Stomach (tissue), 19 donors: ENCODE measurements at places on chromosomes 6 and 20. TPM values are rescaled to one million over a fixed set of nuclear protein-coding genes. Genes with fewer than 3 reads are reported as not detected.
A peak's percentile ranks its signal among the peaks of the same experiment; 100 is the strongest.

Gene VSX1
- total RNA-seq, result not detected

DNA sequence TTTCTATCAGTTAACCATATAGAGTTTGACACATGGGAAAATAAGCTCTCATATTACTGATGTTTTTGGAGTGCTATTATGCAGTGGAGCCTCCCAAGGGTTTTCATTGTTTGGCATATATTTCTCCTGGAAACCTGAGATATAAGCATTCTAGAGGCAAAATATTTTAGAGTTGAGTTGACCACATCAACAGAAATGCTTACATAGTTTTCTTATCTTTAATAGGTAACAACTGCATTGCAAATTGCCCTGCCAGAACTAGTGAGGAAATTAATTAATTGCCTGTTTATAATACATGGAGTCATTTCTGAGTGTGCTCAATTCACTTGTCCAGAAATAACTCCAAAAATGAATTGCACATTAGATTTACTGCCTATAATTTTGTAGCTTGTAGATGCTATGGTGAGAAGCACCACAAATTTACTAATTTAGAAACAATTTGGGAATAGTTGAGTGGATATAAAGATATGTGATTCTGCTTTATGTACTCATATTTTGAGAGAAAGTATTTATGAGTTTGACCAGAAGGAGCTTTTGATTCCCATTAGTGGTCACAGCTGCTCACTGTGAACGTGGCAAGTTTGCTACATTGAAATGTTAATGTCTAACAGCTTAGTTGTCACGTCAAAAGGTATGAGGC lies 288.7 kb downstream of the CD109 start:
- no peaks in the 10 kb centered on the region for H3K4me1 ChIP-seq
- DNase-seq, result no peak
- no peaks in the 10 kb centered on the region for H3K36me3 ChIP-seq
- H3K27ac ChIP-seq, result no peak overlapping the region

DNA sequence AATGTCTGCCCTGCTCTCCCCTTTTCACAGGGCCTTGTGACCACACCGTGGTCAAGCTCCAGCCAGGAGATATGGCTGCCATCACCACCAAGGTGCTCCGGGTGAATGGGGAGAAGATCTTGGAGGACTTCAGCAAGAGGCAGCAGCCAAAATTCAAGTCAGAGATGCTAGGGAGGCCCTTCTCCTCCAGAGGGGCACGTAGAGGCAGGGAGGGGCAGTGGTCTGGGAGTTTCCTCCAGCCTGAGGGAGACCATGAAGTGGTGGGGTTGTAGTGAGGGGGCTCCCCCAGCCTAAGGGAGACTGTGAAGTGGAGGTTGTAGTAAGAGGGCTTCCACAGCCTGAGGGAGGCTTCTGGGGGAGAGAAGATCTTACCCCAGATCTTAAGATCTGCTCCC lies 4.0 kb downstream of the DXO start:
- H3K27me3 ChIP-seq, result no peaks in the 10 kb centered on the region
- H3K4me3 ChIP-seq, result no peak overlapping the region
- no peak for DNase-seq

GRCh38 chr20:4083098-4083865 lies 67.9 kb upstream of the RNF24 start:
- no peak overlapping the region for H3K27ac ChIP-seq
- peaks cover 14% of the 10 kb centered on the region for H3K4me1 ChIP-seq
- H3K4me3 ChIP-seq, result no peak overlapping the region
- no peak for DNase-seq
- H3K36me3 ChIP-seq, result no peaks in the 10 kb centered on the region
- no peaks in the 10 kb centered on the region for H3K27me3 ChIP-seq

- peak; percentile 41 for DNase-seq
- no peaks in the 10 kb centered on the region for H3K4me1 ChIP-seq
- H3K27me3 ChIP-seq, result no peaks in the 10 kb centered on the region
- no peak overlapping the region for H3K27ac ChIP-seq
- no peaks in the 10 kb centered on the region for H3K36me3 ChIP-seq
- H3K4me3 ChIP-seq, result no peak overlapping the region
Observed at GRCh38 chr6:6581054-6581453, 7.5 kb upstream of the LY86 start.

GRCh38 chr6:95244751-95245150 lies 332.6 kb upstream of the MANEA start:
- H3K27me3 ChIP-seq, result no peaks in the 10 kb centered on the region
- H3K4me3 ChIP-seq, result no peak overlapping the region
- no peaks in the 10 kb centered on the region for H3K36me3 ChIP-seq

DNA sequence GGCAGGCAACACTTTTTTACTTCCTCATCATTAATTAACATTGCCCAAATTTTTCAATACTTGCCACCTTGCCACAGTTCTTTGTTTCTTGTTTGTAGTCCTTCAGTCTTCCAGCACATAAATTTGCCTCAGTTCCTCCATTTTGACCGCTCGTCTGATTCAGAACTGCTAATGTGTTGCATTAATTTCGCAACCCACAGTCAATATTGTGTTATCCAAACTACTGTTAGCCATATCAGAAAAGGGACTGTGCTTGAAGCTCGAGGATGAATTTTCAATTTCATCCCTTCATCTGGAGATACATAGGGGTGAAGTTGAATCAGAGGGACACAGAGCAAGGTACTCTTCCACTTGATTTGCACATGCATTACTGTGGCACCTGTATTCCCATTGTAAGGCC lies 421.5 kb downstream of the CDKAL1 start:
- no peak for DNase-seq
- peaks cover 5% of the 10 kb centered on the region for H3K36me3 ChIP-seq
- H3K27ac ChIP-seq, result no peak overlapping the region
- H3K4me3 ChIP-seq, result no peak overlapping the region
- no peaks in the 10 kb centered on the region for H3K27me3 ChIP-seq

GRCh38 chr20:62405108-62405980 lies 1.7 kb downstream of the CABLES2 start:
- peak overlapping the region; percentile 78 for H3K4me3 ChIP-seq
- H3K27me3 ChIP-seq, result no peaks in the 10 kb centered on the region

DNA sequence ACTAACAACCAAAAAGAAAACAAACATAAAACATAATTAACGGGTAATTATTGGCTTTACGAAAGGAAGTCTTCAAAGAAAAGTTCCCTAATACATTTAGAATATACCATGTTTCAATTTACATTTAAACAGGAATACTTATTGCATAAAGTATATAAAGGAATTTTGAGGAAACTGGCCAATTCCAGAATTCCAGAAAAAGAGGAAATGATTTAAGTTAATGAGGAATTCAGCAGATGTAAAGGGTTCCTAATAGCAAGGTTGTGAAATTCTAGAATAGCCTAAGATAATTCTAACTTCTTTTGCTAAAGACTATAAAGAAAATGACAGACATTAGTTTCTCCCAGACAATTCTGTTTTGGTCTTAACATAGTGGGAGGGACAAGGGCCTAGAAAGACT lies 35.0 kb downstream of the DTNBP1 start:
- H3K27ac ChIP-seq, result no peak overlapping the region
- no peaks in the 10 kb centered on the region for H3K27me3 ChIP-seq
- peaks cover 18% of the 10 kb centered on the region for H3K4me1 ChIP-seq
- H3K36me3 ChIP-seq, result peaks cover 4% of the 10 kb centered on the region
- no peak for DNase-seq

Gene CLIC1
- 110 TPM for total RNA-seq

Gene TPMT
- 5.4 TPM for total RNA-seq

DNA sequence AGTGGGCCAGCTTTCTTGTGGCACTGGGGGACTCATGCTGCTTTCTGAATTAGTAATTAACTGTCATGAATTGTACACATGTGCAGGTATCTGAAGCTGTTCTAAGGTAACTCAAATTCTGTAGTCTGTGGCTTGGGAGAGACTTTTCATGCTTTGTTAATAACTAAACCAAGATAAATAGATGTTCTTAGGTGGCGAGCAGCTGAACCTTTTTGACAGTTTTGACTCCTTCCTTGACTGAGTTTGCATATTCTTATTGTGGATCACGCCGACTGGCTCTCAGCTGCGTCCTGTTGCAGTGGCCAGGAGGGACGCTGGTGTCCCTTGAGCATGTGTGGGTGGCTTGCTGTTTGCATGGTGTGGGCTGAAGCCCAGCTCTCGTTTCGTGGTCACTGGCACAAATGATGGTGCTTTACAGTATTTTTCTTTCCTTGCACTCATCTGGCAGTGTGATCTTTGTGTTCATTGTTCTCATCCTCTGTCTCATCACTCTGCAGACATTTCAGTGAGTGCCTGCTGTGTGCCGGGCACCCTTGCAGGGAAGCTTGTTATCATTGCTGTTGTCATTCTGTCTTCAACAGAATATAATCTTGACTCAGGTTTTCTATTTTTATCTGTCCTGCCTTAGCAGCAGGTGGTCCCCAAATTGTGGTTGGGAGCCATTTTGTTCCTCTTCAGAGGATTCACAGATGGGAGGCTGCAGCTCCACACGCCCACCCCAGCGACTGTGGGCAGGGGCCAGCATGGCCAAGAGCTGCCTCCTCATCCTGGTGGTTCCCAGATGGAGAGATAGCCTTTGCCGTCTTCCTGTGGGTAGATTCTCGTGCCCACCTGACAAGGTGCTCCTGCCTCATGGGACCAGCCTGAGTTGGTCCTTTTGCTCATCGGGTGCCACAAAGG lies 39.6 kb downstream of the DUSP22 start:
- no peaks in the 10 kb centered on the region for H3K36me3 ChIP-seq
- DNase-seq, result no peak
- H3K27me3 ChIP-seq, result no peaks in the 10 kb centered on the region

Gene SLC17A3
- not detected for total RNA-seq

- DNase-seq, result no peak
- no peak overlapping the region for H3K27ac ChIP-seq
- no peaks in the 10 kb centered on the region for H3K4me1 ChIP-seq
- no peaks in the 10 kb centered on the region for H3K36me3 ChIP-seq
- no peak overlapping the region for H3K4me3 ChIP-seq
- no peaks in the 10 kb centered on the region for H3K27me3 ChIP-seq
Observed at GRCh38 chr6:5167501-5167900, 82.4 kb downstream of the PPP1R3G start.

Gene DPPA5
- total RNA-seq, result not detected

- H3K27ac ChIP-seq, result no peak overlapping the region
- H3K36me3 ChIP-seq, result no peaks in the 10 kb centered on the region
- H3K27me3 ChIP-seq, result no peaks in the 10 kb centered on the region
- no peak overlapping the region for H3K4me3 ChIP-seq
- no peak for DNase-seq
- no peaks in the 10 kb centered on the region for H3K4me1 ChIP-seq
Observed at GRCh38 chr6:148819852-148820251, 73.0 kb downstream of the UST start.

- no peaks in the 10 kb centered on the region for H3K4me1 ChIP-seq
- H3K27ac ChIP-seq, result no peak overlapping the region
- no peaks in the 10 kb centered on the region for H3K36me3 ChIP-seq
- H3K4me3 ChIP-seq, result no peak overlapping the region
Observed at GRCh38 chr6:78076371-78076770, 423.5 kb downstream of the MEI4 start.

DNA sequence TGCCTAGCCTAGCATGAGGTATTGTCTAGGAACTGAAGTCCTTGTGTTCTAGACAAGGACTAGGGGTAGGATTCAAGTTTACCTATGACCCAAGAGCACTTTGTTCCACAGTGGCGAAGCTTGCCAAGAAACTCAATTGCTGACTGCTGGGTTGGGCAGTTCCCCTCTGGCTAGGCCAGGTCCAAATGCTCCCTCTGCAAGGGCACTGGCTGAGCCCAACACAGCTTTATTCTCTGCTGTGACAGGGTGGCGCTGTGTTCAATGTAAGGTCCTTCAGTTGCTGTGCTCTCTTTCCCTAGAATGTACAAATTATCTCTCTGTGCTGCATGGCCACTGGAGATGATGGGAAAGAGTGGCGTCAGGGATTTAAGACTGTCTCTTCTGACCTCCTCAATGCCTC lies 950.8 kb downstream of the HACE1 start:
- no peak overlapping the region for H3K27ac ChIP-seq
- H3K4me1 ChIP-seq, result no peaks in the 10 kb centered on the region
- no peaks in the 10 kb centered on the region for H3K36me3 ChIP-seq
- no peaks in the 10 kb centered on the region for H3K27me3 ChIP-seq
- H3K4me3 ChIP-seq, result no peak overlapping the region
- DNase-seq, result no peak

Gene RTEL1
- total RNA-seq, result 13.6 TPM

DNA sequence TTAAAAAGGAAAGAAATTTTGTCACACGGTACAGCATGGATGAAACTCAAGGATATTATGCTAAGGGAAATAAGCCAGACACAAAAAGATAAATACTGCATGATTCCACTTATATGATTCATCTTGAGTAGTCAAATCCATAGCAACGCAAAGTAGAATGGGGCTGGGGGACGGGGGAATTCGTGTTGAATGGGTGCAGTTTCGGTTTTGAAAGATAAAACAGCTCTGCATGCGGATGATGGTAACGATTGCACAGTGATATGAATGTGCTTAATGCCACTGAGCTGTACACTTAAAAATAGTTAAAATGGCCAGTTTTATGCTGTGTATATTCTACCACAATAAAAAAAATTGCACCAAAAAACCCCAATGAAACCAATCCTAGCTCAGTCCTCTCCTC lies 52.9 kb upstream of the SIRPA start:
- no peak overlapping the region for H3K27ac ChIP-seq
- H3K4me1 ChIP-seq, result peaks cover 6% of the 10 kb centered on the region
- no peak overlapping the region for H3K4me3 ChIP-seq
- H3K36me3 ChIP-seq, result no peaks in the 10 kb centered on the region
- peaks cover 26% of the 10 kb centered on the region for H3K27me3 ChIP-seq

Gene MRPS10
- total RNA-seq, result 9.6 TPM

DNA sequence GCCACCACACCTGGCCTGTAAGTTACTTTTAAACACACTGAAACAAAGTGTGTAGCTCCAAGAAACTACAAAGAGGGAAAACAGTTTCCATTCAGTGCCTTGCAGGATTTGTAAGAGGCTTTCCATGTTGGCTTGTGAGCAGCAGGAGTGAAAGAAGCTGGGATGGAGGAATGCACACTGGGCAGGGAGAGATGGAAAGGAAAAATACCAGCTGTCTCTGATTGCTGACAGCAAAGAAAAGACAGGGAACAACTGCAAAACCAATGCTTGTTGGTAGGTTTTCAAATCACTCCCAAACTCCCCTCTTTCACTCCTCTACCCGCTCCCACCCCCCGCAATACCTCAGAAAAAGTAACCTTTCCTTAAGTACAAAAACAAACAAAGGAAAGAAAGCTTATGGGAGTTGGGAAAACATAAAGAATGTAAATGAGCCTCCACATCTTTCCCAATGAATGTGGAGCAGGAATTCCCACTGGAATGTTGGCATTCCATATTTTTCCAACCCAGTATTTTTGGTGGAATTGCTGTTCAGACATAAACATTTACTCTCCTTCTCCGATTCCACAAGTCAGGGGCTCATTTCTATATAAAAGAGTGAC lies 166.1 kb downstream of the THBS2 start:
- no peaks in the 10 kb centered on the region for H3K27me3 ChIP-seq
- H3K27ac ChIP-seq, result no peak overlapping the region
- no peaks in the 10 kb centered on the region for H3K36me3 ChIP-seq
- H3K4me1 ChIP-seq, result no peaks in the 10 kb centered on the region

- no peaks in the 10 kb centered on the region for H3K27me3 ChIP-seq
- no peak overlapping the region for H3K27ac ChIP-seq
- no peak overlapping the region for H3K4me3 ChIP-seq
- H3K4me1 ChIP-seq, result no peaks in the 10 kb centered on the region
- DNase-seq, result no peak
Observed at GRCh38 chr6:126805861-126806260, 312.6 kb upstream of the RSPO3 start.

Gene SLC32A1
- not detected for total RNA-seq

GRCh38 chr20:46544576-46544975 lies 5.9 kb downstream of the OCSTAMP start:
- no peak for DNase-seq
- peaks cover 4% of the 10 kb centered on the region for H3K4me1 ChIP-seq
- H3K4me3 ChIP-seq, result no peak overlapping the region
- H3K36me3 ChIP-seq, result no peaks in the 10 kb centered on the region
- no peak overlapping the region for H3K27ac ChIP-seq
- peaks cover 5% of the 10 kb centered on the region for H3K27me3 ChIP-seq

GRCh38 chr6:12720310-12720709 lies 3.7 kb downstream of the PHACTR1 start:
- no peak overlapping the region for H3K4me3 ChIP-seq
- no peaks in the 10 kb centered on the region for H3K4me1 ChIP-seq
- no peak overlapping the region for H3K27ac ChIP-seq
- no peak for DNase-seq

Gene LIN28B
- total RNA-seq, result not detected
